Ovary (tissue), 10 donors: ENCODE measurements at places on chromosomes 5 and 9. TPM values are rescaled to one million over a fixed set of nuclear protein-coding genes. Genes with fewer than 3 reads are reported as not detected.

Gene DOK3
- total RNA-seq: 1.3 TPM

Gene SLCO4C1
- total RNA-seq: 0.10 TPM

Gene CPLANE1
- total RNA-seq: 23.7 TPM

Gene TMEM174
- not detected for total RNA-seq

Gene ZNF483
- total RNA-seq: 48.3 TPM

Gene PJA2
- total RNA-seq: 121 TPM

Gene ACOT12
- 0.48 TPM for total RNA-seq

Gene CAMK2A
- total RNA-seq: 1.3 TPM

Gene PCDHGA12
- 6.4 TPM for total RNA-seq

Gene GABRG2
- not detected for total RNA-seq

Gene CDC14B
- 14.1 TPM for total RNA-seq

Gene PCDHB14
- total RNA-seq: 6.9 TPM

Gene GSN
- total RNA-seq: 706 TPM

Gene RNF224
- not detected for total RNA-seq
